ENCODE measurements at places on chromosomes 3 and 15.
A peak's percentile ranks its signal among the peaks of the same experiment; 100 is the strongest.

DNA sequence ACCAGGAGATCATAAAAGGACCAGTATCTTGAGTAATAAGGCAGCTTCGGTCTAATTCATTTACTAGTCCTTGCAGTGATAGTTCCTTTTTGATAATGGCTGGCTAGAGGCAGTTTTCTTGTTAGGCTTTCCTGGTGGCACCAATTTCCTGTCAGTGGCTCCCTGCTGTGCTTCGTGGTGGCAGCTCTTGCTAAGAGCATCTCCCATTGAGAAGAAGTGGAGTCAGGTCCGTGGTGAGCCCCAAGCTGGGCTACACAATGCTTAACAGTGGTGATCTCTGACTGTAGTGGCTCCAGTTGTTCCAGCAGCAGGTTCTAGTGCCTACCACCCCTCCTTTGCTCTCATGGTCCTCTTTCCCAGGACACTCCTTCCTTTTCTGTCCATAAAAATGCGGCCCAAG lies 111.2 kb downstream of the RAP2B start:
- no peak for DNase-seq

DNA sequence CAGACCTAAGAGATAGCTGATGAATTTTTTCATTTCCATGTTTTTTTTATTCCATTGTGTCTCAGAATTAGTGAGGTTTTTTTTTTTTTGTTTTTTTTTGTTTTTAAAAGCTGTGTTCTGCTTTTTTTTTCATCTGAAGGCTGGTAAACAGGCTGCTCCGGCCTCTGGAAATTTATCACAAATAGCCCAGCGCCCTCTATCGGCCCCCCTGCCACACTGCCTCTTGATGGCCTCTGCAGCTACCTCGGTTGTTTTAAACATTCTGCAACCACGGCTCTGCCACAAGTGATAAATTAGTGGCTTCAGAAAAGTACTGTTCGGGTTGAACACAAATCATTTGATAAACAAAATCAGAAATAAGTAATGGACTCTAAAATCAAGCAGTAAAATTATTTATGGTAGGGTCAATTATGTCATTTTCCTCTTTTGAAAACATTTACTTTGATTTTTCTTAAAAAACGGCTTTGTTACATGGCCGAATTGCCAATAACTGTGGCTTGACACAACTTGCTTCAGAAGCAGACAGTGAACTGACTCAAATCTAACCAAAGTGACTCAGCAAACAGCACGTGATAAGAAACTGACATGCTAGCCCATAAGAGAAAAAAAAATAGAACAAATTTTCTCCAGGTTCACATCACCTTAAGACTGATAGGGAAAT lies 87.8 kb downstream of the RSL24D1 start:
- DNase-seq: peak; percentile 67

DNA sequence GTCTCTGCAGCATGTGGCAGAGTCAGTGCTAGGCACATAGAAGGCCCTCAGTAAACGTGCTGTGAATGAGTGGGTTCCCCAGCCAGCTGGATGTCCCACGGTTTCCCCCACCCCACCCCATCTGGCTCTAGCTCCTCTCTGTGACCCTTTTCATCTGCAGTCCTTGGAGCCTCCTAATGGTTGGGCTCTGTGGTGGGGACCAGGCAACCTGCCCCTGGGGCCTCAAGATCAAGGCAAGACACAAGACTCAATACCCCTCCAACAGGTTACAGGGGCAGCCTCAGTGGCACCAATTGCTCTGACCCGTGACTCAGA lies 17.1 kb upstream of the CYP11A1 start:
- DNase-seq: no peak

DNA sequence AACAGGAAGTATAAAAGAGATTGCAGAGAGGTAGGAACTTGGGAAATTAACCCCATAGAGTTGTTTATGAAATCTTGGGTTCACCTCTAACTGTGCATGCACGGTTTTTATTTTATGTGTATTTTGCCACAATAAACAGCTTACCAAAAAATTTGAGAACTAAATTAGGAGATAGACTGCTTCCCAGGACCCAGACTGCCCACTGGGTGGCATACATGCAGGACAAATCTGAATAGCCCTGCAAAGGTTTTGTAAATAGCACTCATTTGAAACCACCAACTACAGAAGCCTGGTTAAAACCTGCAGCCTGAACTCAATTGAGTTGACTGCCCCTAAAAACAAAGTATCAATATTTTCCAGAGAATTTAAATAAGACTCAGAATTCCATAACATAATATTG lies 96.4 kb upstream of the SLCO2A1 start:
- DNase-seq: no peak

DNA sequence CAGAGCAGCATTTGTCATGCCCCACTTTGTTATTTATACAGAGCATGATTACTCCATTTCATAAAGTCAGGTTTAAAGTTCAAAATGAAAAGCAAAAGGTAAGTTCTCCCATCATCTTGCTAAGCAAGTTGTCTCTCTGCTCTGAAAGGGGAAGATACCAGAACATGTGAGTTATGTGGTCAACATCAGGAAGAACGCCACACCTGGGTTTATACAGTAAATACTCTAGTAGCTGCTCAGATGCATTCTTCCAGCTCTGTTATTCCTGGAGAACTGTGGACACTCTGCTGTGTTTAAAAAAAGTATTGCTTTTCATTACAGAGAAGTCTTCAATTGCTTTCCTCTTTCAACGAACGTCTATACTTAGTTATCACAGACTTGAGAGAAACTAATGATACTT lies 145.7 kb downstream of the PLCL2 start:
- no peak for DNase-seq

GRCh38 chr15:87496109-87496508 lies 760.4 kb downstream of the NTRK3 start:
- no peak for DNase-seq

DNA sequence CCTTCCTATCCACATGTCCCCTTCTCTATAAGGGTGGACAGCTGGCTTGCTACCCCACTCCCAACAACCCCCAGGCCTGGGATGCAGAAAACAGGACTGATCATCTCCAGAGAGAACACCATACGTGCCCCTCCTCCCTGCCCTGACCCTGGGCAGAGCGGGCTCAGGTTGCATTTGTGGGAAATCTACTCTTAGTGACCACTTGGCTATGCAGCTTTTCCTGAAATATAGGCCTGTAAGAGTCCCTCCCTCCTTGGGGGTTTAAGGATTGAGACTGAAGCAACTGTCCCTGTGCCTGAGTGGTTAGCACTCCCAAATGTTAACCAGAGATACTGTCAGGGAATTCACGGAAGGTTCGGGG lies 11.7 kb downstream of the SH2D7 start:
- DNase-seq: no peak

GRCh38 chr3:154428286-154429206 lies 1.4 kb downstream of the GPR149 start:
- no peak for DNase-seq

DNA sequence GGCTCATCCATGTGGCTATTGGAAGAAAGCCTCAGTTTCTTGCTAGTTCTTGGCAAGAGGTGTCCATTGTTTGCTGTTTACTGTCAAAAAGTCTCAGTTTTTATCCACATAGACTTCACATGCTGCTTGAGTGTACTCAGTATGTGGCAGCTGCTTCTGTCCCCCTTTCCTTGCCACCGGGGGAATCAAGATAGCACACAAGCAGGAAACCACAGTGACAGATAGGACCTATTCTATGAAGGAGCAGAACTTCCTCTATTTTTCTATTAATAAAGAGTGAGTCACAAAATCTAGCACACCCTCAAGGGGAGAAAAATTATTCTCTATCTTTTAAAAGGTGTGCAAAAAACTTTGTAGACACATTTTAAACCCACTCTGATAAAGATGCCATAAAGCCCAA lies 121.4 kb upstream of the GMNC start:
- DNase-seq: no peak

GRCh38 chr3:8518138-8518537 lies 16.5 kb downstream of the LMCD1 start:
- no peak for DNase-seq

GRCh38 chr15:66429117-66429516 lies 42.4 kb downstream of the MAP2K1 start:
- no peak for DNase-seq

DNA sequence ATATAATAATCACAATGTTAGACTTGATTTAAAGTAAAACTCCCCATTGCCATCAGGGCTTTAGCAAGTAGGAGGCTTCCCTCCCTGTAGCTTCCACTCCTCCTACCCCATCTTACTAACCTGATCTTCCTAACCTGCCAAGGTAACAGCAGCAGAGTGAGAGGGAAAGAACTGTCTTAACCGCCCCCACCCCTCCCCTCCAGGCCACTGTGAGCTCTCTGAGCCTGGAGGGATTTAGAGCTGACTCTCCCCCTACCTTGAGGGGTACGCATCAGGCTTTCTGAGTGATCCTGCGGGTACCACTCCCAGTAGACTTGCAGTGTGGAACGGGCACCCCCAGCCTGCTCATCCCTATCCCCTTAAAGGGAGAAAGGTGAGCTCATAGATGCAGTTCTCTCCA lies 11.4 kb upstream of the PRSS50 start:
- no peak for DNase-seq

GRCh38 chr3:9947025-9947995 lies 4.9 kb downstream of the PRRT3 start:
- peak; percentile 77 for DNase-seq

DNA sequence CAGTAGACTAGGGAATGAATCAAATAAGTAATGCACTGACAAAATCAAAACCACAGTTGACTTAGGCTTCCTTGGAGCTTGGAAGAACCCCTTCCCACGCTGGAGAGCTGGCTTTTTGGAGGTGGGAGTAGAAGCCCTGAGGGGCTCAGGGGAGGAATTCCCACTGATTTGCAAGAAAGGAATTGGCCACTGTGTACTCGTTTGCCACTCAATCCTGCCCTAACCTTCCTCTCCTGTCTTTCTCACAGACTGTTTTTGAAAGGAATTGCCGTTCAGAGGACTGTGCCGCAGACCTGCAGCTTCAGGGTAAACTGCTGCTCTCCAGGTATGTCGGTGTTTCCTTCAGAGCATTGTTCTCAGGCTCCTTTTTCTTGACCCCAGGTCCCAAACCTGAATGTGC lies 208.2 kb upstream of the CTDSPL start:
- DNase-seq: no peak
